Activated CD4-positive, alpha-beta T cell treated with anti-CD3 and anti-CD28 coated beads, Interleukin-2, amount 50 U/mL, for 4 hours (primary cell): ENCODE measurements at places on chromosomes 16 and 17.
A peak's percentile ranks its signal among the peaks of the same experiment; 100 is the strongest.

DNA sequence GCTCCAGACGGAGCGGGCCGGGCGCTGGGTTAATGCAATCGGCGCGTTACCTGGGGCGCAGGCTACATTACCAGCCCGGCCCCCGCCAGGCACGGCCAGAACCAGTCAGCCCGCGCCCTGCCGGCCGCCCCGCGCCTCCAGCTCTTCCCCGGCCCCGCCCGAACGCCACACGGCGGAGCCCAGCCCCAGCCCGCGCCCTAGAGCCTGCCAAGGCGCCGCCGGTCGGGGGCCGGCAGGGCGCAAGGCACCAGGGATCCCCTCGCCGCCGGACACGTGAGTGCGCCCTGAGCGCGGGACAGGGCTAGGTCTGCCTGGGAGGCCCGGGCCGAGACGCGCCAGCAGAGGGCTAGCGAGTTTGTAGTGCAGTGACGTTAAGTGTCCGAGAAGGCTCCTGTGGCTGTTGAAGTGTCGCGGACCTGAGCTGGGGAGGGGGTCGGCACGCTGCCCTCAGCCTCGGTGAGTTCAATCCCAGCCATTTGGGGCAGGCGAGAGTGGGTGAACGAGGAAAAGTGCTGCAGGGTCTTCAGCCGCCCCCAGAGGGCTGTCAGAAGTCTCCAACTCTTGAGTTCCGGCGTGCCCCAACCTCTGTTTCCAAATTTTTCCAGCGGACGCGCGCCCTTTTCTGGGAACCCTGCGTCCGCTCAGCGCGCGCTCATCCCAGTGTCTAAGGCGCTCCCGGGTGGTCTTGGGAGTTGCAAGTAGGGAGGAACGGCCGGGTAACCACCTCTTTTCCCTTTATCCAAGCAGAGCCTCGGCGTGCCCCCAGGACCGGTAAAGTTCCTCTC is at the start of gene SLC6A2:
TSS of gene SLC6A2 (plus strand) at position 92 of the 785 bp plus-strand sequence. CDS start 707 bp downstream, outside the sequence.
- no peak for DNase-seq

- no peak for DNase-seq
These were observed 16.3 kb downstream of the SHISA9 start for GRCh38 chr16:12917653-12918052.

- no peak for DNase-seq
These were observed 36.8 kb downstream of the ASPA start for GRCh38 chr17:3512505-3513171.

DNA sequence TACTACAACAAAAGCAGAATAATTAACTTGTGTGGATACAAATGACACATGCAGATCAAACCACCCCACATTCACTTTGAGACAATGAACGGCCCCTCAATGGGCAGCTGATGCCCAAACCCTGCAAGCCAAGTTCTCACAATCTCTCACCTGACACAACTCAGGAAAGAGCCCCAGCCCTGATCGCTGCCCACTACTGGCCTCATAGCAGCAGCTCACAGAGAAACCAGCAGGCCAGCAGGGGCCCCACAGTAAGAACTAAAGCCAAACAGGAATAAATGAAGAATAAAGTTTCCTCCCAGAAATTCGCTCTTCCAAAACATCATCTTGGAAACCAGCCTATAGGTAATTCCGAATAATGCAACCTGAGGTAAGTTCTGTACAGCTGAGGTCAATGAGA is 7.7 kb downstream of the AKTIP start:
- no peak for DNase-seq

GRCh38 chr17:35747540-35748017 is 5.5 kb downstream of the GAS2L2 start:
- DNase-seq, result peak; percentile 73

DNA sequence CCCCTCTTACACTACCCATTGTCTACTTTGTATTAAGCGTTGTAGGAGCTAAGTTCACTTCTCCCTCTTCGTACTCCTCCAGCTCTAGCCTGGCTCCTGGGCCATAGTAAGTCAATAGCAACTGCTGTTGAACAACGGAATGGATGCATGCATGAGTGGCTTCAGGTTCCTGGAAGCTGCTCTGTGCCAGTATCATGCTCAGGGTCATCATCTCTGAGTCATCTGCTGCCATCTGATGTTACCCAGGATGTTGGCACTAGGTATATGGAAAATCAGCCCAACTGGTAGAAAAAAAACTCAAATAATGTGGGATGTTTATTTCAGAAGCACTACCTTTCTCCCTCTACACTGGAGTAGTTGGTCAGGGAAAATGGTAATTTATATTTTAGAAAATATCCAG is 536.8 kb downstream of the NPIPA7 start:
- no peak for DNase-seq
